ENCODE measurements at places on chromosomes 1 and 21.
A peak's percentile ranks its signal among the peaks of the same experiment; 100 is the strongest.

DNA sequence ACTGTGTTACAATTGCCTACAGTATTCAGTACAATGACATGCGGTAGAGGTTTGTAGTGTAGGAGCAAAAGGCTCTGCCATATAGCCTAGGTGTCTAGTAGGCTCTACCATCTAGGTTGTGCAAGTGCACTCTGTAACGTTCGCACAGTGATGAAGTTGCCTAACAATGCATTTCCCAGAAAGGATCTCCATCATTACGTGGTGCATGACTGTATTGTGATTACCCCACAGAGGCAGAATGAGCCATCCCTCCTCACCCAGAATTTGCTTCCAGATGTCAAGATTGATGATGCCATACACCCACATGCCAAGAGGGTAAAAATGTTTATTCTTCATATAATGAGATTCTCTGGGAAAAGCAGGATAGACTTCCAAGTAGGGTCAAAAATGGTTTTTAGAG, 199.3 kb upstream of the CTTNBP2NL start:
- no peak for DNase-seq

DNA sequence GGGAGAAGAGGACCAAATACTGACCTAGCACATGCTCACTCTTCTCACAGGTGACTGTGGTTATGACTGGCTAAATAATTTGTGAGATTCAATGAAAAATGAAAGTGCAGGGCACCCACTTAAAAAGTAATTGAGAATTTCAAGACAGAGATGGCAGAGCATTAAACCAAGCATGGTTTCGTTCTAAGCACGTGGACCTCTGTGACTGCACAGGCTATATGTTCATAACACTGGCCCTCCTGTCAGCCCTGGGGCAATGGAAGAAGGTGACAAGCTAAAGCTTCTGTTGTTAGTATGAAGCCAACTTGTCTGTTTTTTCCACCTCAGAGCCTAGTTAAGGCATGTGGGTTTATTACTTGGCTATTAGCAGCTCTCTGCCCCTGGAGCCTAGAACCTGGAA, 130.9 kb downstream of the FASLG start:
- no peak for DNase-seq

GRCh38 chr1:98053471-98054366, 132.9 kb upstream of the DPYD start:
- DNase-seq: no peak

DNA sequence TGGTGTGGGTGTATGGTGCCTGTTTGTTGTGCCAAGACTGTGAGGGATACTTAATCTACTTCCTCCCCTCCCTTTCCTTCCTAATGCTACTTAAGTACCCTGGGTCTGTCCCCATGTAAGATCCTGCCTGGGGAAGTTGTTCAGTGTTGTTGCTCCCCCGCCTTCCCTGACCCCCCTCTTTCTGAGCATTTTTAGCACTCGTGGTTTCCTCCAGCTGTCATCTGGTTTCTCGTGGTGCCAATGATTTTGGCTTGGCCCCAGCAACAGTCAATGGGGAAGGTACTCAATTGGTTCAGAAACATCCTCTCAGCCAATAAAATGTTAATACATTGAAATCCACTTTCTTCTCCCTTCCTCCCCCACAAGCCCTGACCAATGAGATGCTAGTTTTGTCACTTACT, 8.0 kb upstream of the B4GALT3 start:
- DNase-seq: no peak

GRCh38 chr1:188269956-188270355, 1441.2 kb downstream of the PLA2G4A start:
- DNase-seq: no peak

DNA sequence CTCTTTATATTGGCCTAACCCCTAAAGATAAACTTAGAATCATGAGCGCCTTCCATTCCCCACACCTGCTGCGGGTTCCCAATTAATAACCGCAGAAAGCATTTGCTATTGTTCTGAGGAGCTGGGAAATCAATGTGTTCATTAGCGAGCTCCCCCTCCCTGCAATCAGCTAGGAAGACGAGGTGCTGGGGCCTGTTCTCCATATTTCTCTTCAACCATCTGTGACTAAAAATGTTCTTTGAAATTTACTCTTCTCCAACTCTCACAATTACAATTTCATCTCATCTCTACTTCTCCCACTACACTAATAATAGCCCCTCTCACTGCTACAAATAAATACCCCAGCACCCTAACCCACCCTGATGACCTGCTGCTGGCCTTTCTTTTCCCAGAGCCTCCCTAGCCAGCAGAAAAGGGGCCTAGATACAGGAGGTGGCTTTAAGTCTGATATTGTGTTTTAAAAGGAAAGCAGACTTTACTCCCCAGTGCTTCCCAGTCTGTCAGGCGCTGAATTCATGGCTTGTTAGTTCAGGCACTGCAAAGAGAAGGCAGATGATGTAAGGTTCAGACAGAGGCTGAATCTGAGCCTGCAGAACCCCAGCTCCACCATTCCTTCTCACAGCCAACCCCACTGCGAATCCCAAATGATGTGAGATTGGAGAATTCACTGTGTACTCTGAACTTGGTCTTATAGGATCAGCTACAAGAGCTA, 477.5 kb upstream of the DAB1 start:
- DNase-seq: no peak

DNA sequence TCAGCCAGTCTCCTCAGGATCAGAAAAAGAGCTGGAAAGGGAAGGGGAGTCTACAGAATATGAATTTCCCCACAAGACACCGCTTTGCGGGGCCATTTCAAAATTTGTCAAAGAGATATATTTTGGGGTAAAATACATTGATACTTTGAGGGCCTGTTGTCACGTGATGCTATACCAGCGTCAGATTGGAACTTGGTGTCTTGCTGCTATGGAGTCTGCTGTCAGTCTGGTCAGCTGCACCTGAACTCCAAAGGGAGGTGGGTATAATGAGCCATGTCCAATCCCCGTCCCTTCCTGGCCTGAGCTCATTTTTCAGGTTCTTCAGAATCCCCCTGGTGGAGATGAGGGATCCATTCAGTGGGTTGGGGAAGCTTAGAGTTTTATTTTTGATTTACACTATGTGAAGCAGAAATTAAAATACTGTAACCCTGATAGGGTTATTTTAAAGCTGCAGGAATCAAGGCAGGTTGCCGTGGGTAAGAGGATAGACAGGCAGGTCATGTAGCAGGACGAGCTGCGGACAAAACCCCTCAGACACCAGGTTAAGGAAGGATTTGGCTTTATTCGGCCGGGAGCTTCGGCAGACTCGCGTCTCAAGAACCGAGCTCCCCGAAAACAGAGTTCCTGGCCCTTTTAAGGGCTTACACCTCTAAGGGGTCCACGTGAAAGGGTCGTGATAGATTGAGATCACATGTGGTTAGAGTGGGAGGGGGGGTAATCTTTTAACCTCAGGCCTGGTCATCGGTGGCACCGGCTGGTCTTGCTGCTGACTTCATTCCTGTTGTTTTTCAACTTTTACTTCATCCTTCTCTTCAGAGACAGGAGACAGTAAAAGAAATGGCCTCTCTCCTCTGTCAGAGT, 2.2 kb upstream of the POFUT2 start:
- DNase-seq: no peak

DNA sequence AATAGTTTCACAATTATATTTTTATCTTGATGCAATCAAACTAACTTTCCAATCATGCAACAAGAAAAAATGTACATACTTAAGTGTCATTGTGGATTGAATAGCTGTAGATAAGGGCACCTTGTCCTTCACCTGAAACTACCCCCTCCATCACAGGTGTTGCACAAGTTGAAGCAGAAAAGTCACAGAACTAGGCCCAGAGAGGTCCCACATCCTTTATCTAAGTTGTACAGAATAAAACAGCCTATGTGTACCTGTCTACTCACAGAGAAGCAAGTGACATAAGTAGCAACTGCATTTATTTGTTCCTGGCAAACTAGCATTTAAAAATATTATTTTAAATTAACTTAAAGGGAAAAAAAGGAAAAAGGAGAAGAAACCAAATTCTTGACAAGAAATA, 256.8 kb downstream of the FAF1 start:
- DNase-seq: no peak

- DNase-seq: no peak
Measured at GRCh38 chr1:47460456-47460855, 22.6 kb downstream of the FOXD2 start.

DNA sequence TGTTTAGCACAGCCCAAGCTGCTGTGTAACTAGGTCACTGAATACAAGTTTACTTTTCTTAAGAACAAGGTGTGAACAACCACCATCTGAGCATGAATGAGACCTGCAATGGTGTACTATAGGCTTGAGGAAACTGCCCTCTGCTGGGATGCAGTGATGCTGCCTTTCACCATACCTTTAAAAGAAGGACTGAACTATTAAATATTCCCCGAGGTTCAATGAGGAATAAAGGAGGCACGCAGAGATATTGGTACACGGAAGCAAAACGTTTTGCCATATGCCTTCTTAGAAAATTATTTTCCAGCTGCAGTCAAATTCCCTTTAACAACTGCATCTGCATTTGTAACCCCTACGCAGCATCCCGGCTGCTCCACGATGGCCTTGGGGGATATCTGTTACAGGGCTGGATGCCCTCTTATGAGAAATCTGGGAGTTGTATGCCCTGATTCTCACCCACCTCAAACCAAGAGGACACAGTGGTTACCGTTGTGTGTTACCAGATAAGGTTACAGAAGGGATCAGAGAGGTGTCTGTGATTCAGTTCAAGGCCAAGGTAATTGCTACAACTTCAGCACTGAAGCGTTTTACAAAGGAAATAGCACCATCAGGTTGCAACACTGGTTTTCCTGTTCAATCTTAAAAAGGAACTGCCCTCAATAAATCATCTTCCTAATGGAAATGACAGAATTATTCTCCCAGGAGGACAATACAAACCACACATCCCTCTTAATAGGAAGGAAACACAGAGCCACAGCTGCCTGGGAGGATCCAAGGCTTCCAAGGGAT, 470.5 kb downstream of the LTN1 start:
- DNase-seq: no peak

- no peak for DNase-seq
Measured at GRCh38 chr1:177181280-177181630, 10.5 kb downstream of the BRINP2 start.

GRCh38 chr1:22552021-22552420, 11.3 kb upstream of the EPHA8 start:
- DNase-seq: no peak

DNA sequence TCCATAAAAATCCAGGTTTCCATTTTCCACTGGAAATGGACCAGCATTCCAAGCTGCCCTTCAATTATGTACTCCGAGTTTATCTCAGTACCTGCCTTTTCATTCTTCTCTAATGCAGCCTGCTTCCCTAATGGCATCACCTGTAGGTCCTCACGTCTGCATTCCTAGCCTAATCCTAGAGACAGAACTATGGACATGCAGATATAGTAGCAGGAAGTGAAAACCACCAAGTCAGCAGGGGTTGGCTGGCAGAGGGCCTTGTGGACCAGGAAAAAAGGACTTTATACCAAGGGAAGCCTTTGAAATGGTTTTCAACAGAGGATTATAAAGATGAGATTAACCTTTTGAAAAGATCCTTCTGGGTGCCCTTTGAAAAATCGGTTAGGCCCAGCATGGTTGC, 135.7 kb upstream of the L1TD1 start:
- DNase-seq: no peak

DNA sequence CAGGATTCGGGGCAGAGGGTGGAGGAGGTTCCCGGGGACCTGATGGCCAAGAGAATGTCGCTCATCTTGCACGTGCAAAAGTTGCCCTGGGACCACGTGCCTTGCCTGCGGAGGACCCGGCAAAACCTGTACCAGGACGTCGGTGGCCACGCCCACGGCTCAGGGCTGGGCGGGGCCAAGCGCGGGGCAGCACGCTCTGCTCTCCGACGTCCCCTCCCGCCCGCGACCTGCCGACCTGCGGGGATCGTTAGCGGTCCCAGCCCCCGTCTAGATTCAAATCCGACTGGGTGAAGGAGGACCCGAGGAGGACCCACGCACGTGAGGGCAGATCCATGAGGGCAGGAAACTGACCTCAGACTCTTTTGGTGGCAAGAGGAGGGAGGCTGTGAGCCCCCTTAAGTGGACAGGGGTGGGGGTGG, at the start of gene C1orf167:
Gene C1orf167, plus strand, starts transcription at position 206 of the 419 bp plus-strand sequence. CDS start 2,208 bp downstream, outside the sequence.
- DNase-seq: no peak

GRCh38 chr1:177817937-177818875, 151.7 kb downstream of the SEC16B start:
- DNase-seq: peak; percentile 73

DNA sequence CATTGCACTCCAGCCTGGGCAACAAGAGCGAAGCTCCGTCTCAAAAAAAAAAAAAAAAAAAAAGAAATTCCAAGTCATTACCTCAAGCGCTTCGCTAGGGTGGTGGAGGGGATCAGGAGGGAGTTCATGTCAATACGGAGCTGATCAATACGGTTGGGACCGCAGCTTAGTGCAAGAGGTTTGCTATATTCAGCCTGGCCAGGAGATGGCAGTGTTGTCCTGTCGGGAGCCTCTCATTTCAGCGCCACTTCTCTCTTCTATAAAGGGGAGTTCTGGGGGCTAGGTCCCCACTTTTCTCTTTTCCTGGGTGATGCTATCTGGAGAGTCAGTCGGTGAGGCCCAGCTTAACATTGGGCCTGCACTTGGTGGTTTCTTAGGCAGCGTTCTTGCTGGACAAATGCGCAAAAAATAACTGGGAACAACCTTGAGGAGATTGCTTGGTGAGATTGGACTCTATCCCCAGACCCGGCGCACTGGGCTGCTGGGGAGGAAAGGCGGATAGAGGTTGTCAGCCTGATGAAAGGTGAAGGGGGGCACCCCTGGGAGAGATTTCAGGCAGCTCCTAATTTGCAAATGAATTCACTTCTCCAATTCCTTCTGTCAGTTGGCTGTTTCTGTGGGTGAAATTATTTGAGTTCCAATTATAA, 40.4 kb downstream of the KIAA0040 start:
- DNase-seq: no peak

DNA sequence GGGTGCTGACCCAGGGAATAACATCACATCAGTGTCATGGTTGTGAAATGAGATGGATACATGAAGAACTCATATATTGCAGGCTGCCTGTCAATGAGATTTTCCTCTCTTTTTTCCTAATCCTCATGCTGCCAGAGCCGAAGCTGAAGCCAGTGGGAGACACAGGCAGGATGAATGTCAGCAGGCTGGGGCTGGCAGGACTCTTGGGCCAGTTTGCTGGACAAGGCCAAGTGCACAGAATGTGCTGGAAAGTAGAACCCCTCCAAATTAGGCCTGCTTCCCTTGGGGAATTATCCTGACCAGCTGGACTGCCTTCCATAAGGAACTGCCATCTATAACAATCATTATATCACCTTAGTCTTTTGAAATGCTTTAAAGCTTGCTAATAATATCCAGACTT, 31.4 kb downstream of the SLC44A3 start:
- no peak for DNase-seq

GRCh38 chr1:55658917-55659316, 443.8 kb upstream of the USP24 start:
- DNase-seq: no peak

DNA sequence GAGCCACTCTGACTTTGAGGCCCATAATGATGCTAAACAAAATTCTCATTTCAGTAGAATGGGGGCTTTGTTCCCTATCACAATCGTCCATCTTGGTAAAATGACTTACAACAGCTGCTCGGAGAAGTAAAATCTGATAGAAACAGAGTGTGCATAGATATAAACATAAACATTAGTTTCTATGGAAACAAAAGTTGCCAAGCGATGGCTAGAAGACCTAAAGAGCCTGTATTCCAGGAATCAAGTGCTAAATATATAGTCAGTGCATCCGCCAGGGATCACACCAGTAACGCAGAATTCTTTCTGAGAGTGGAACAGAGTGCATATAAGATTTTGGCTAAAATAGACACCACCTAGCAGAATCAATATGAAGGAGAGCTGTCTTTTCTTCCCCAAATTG, 91.2 kb upstream of the KAZN start:
- no peak for DNase-seq

- no peak for DNase-seq
Measured at GRCh38 chr21:44572959-44573583, 458 bp upstream of the KRTAP10-4 start.

Measured in NCI-H187 treated with DMSO at 0.1 percent for 48 hours (cell line).